ENCODE measurements at places on chromosomes 5 and 9.

GRCh38 chr5:6491196-6491918 is 42.7 kb downstream of the UBE2QL1 start:
- no peak for DNase-seq

- DNase-seq: no peak
Measured at GRCh38 chr5:73242735-73243134, 69.7 kb downstream of the TMEM174 start.

GRCh38 chr5:173868096-173868880 is 19.9 kb upstream of the CPEB4 start:
- peak; percentile 41 for DNase-seq

DNA sequence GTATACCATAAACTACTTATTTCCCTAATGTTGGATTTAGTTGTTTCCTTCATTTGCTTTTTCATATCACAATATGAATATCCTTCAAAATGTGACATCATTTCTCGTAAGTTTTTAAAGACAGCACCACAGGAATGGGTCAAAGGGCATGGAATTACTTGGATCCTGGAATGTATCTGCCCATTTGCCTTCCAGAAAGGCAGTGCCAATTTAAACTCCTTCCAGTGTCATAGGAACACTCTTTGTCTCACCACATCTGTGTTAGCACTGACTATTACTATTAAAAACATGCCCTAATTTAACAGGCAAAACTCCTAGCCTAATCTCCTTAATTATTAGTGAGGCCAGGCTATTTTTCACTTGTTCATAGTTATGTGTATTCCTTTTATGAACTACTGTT is 58.0 kb downstream of the SPTLC1 start:
- no peak for DNase-seq

DNA sequence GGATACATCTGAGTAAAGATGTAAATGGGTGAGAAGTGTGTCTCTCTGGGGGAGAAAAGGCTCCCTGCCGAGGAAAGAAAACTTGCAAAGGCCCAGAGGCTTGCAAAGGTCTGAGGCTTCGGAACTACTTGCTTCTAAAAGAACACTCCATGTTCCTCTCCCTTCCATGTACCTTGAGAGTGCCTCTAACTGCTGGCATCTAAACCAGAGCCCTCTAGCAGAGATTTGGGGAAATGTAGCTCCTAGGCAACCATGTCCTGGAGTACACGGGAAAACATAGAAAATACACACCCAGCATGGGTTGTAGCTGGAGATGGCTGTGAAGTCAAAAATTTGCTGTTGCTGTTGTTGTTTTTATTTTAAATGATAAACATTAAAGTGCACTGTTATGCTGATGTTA is 151.6 kb downstream of the SYK start:
- DNase-seq: no peak

GRCh38 chr5:97979740-97980139 is 793.7 kb upstream of the RGMB start:
- DNase-seq: peak; percentile 59

GRCh38 chr9:114552706-114553105 is 34.9 kb upstream of the ATP6V1G1 start:
- no peak for DNase-seq

Measured in fibroblast of villous mesenchyme (primary cell).